ENCODE measurements at places on chromosomes 1 and 21. TPM values are rescaled to one million over a fixed set of nuclear protein-coding genes. Genes with fewer than 3 reads are reported as not detected.

GRCh38 chr1:244137725-244138124 is 86.6 kb downstream of the ZBTB18 start:
- DNase-seq = no peak

DNA sequence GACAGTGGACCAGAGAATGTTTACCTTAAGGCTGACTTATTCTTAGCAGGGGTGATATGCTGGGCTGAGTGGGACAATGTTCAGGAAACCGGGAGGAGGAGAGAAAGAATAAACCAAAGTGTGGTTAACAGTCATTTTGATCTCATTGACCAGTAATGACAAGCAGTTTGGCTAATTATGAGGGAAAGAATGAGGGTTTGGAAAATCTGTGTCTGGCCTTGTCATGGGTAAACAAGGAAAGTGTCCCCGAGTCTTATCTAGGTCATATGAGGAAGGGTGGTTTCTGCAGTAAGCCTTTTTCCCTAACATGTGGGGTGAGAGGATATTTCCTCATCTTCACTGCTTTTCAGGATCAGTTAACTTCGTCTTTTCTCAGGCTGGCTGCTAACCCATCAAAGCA is 155.0 kb downstream of the TPR start:
- no peak for DNase-seq

GRCh38 chr1:203216274-203217138 is 13.0 kb downstream of the CHIT1 start:
- DNase-seq = no peak

- no peak for DNase-seq
Observed at GRCh38 chr1:84370831-84371394, 27.4 kb upstream of the DNASE2B start.

- DNase-seq = no peak
Observed at GRCh38 chr1:77100875-77101274, 118.4 kb downstream of the PIGK start.

DNA sequence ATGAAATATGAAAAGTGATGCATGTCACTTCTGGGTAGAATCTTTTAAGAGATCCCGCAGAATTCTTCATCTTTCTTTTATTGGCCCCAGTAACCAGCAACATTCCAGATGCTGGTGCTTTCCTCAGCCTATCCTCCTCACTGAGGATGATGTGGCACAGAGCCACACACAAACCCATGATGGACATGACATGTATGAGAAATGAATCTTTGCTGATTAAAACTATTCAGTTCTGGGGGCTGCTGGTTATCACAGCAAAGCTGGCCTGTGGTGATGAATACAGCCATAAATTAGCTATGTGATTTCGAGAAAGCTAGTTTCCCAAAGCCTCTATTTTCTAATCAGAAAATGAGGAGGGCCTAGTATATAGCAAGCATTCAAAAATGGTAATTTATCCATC is 8.3 kb upstream of the ERICH3 start:
- no peak for DNase-seq

GRCh38 chr1:4730078-4730477 is 75.7 kb downstream of the AJAP1 start:
- no peak for DNase-seq

DNA sequence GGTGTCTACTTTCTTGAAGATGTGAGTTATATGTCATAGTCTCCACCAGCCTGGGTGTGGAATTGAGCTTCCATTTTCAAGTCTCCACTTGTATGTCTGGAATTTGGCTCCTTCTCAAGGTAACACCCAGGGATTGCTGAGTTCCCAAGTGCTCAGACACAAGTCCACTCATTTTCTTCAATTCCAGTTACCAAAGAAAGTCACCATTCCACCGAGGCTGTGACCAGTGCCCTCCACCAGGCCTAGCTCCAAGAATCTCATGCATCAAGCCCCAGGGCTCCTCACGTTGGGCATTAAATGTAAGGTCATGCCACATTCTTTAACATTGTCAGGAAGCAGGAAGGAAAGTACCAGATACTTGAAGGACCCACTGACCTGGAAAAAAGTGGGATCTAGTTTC is 2.4 kb upstream of the RAB4A start:
- no peak for DNase-seq

DNA sequence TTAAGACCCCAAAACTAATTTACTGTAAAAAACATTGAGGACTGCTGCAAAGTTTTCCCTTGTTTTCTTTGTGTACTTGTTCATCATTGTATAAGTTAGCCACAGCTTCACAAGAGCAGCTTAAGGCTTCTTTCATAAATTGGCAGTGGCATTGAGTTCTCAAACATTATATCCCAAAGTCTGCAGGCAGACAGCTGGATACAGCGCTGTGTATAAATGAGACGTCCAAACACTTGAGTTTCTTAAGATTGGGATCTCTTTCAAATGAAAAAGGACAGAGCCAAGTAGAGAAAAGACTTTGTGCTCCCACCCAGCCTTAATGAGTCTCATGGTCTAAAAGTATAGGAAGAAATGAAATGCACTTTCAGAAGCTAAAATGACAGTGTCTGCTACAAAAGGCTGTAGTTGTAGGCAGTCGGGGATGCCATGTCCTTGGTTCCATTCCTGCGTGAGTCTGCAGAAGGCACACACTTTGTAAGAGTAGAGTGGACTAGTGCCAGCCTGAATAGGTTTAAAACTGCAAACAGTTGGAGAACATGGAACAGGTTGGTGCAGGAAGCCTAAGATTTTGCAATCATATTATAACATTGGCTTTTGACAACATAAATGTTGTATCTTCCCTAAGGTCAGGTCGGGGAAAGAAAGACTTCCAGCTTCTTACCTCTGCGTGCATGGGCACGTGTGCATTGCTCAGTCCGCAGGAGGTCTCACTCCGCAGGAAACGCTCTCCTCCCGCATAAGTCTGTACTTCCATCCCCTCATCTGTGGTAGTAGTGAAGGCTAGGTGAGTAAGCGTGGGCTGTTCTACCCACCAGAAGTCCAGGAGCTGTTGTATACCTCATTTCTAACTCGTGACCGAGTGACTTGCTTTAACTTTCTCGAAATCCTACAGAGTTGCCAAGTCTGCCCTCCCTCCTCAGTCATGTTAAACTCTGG is 94.4 kb downstream of the CD247 start:
- no peak for DNase-seq

- DNase-seq = no peak
Observed at GRCh38 chr1:236608930-236609726, 4.8 kb upstream of the HEATR1 start.

DNA sequence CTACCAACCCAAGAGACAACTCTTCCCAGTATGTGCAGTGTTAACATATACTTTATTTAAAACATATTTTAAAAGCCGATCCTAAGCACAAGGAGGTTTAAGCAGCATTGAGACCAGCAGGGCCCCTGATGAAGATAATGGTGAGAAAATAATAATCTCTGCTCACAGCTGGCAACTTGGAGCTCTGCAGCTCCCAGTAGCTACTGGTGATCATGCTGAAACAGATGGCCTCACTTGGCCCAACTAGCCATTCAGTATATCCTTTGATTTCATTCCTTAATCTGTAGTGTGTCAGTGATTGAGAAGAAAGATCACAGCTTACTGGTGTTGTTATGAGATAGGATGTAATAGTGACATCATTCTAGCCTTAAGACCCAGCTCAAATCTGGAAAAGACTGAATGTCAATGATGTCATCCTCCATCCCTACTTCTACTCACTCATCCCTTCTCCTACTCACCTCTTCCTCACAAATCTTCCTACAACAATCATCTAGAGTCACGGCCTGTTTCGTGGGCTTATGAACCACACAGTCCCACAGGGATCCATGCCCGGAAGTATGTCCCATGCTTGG is 817.9 kb downstream of the PLA2G4A start:
- no peak for DNase-seq

DNA sequence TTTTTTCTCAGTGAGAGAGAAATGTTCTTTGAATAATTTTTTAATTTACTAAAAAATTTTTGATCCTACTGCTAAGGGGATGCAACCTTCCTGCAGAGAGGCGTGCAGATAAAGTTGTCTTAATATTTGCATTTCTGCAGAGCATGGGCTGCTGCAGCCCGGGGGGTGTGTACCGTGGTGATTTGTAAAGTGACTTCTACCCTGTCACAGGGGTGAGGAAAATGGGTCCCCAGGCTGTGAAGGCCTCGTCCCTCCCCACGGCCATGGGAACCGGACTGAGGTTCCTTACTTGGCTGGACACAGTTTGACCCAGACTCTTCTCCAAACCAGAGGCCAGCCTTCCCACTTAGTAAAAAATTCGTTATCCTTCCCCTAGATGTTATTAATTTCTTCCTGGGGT is 9.5 kb upstream of the C1orf174 start:
- DNase-seq = no peak

DNA sequence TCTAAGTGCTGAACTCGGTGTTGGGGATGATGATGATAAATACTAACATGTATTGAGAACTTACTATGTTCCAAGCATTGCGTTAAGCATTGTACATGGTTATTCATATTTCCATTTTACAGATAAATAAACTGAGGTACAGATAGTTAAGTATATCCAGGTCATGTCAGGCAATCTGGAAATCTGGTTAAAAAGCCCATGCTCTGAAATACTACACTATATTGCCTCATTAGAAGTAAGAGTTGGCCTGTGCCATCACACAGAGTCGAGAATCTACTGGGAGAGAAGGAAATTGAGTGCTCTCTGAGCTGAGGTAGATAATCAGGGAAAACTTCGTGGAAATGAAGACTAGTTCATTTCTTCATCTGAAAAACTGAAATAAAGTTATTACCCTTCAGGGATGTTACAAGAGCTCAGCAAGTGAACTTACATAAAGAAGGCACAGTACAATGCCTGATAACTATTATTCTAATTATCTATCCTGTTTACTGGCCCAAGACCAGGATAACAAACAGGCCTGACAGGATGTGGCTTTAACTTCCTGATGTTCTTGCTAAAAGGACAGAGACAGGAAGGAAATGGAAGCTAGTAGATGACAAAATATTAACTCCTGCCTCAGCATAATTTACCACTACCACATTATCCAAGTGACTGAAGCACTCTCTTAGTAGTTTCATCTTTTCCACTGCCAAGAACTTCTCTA is 85.6 kb downstream of the EPS15 start:
- no peak for DNase-seq

- no peak for DNase-seq
Observed at GRCh38 chr1:231720652-231721325, 94.2 kb downstream of the DISC1 start.

DNA sequence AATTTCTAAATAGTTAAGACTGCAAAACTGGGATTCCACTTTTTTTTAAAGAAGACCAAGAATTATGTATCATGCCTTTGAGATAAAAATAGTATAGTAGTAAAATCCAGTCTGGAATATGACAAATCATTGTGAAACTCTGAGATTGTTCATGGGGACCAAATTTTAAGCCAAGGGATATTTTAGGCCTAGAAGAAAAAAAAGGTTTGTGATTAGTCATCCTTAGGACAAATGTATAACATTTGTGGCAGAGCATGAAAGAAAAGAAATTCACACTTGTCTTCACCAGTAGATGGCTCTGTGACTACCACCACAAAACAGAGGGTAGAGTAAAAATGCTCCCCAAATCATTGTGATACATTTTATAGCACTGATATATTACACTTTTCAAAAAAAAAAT is 226.1 kb downstream of the KCTD3 start:
- DNase-seq = no peak

DNA sequence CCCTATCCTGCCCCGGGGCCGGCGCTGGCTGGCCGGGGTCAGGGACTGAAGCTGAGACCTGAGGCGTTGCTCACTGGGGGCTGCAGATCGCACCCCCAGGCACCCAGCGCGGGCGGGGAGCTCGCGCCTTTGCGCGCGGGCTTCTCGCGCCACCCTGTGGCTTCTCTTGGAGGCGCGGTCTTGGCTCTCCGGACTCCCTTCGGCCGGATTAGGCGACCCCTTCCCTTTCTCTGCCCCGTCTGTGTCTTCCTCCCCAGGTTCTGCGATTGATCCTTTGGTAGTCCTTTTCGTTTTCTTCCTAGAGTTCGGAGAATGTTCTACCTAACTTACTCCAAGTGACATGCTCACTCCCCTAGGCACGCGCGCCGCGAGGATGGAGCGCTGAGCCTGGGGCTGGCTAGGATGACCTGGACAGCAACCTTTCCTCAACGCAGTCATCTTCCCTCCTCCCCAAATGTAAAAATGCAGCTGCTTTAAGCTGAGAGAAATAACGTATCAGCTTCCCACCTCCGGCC is 495 bp upstream of the NTRK1 start:
- no peak for DNase-seq

DNA sequence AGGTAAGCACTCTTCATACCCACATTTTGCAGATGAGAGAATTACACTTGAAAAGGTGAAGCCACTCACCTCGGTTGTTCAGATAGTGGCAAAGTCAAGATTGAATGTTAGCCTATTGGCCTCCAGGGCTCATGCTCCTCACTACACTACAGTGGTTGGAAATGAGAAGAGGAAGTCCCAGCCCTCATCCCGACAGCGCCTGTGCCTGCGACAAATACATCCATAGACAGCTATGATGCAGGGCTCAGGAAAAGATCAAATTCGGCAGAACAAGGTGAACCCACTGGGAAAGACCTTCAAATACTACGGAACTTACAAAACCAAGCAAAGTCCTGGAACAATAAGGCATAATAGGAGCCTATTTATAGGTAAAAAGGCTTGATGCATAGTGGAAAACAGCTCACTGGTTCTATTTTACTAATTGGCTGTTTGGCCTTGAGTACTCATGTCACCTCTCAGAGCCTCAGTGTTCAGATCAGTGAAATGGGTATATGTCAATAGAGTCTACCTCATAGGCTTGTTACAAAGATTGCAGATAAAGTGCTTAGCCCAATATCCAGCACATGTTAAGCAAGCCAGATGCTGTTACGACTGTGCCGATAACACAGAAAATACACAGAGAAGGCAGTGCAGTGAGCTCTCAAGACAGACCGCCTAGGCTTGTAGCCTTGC is 3.5 kb downstream of the SPOCD1 start:
- DNase-seq = peak; percentile 51

The CD1C gene
- total RNA-seq = 0.31 TPM

The HSF2BP gene
- 0.67 TPM for total RNA-seq

The OR10J1 gene
- not detected for total RNA-seq

The ASTN1 gene
- total RNA-seq = 1.3 TPM

The TINAGL1 gene
- 211 TPM for total RNA-seq

The ADCY10 gene
- not detected for total RNA-seq

The TMEM269 gene
- not detected for total RNA-seq

The OR2G6 gene
- not detected for total RNA-seq

The SLC44A5 gene
- total RNA-seq = 2.0 TPM

The CFHR2 gene
- not detected for total RNA-seq

The OR6K3 gene
- total RNA-seq = not detected

The CRNN gene
- not detected for total RNA-seq

The TRPM2 gene
- 0.75 TPM for total RNA-seq

The CLDN19 gene
- total RNA-seq = not detected

The CATSPERE gene
- total RNA-seq = 0.63 TPM

All from right atrium auricular region (tissue), 2 donors.